ENCODE measurements at places on chromosomes 7 and 10. TPM values are rescaled to one million over a fixed set of nuclear protein-coding genes. Genes with fewer than 3 reads are reported as not detected.

DNA sequence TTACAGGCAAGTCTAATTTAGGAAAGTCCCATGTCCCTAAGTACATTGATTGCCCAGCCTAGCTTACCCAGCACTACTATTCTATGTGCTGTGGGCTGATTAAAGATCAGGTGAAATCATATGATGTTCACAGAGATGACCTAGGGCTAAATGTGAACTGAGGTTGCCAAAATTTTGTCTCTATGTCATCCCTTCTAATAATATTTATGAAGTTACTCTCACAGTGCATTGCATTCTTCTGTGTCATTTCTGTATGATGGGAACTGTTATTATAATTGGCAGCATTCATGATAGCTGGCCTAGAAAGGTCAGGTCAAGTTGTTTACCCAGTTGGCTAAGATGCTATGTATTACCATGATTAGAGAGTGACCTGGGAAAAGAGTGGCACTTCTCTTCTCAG, 2.8 kb upstream of the PDK4 start:
- no peak for DNase-seq

DNA sequence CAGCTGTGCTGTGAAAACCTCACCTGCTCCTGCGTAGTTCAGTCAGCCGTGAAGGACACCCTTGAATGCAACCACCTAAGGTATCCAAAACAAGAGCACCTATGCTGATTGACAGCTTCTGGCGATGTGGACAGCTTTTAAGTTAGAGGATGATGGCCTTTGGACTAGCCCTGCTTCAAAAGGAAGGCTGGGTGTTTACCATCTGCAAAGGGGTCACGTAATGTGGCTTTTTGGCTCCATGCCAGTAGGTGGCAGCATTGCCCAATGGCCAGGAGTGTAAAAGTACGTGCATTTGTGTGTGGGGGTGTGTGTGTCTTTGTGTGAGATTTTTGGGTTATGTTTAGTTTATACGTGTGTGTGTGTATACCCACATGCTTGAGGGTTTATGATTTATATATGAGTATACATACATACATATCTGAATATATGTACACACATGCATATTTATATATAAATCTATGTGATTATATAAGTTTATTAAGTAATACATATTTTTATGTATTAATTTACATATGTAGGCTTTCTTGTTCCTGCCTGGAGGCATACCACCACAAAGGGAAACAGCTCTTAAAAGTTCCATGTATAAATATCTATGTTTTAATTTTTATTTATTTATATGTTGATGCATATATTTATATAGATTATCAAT, 236.3 kb upstream of the ANKRD30A start:
- DNase-seq: peak; percentile 36

DNA sequence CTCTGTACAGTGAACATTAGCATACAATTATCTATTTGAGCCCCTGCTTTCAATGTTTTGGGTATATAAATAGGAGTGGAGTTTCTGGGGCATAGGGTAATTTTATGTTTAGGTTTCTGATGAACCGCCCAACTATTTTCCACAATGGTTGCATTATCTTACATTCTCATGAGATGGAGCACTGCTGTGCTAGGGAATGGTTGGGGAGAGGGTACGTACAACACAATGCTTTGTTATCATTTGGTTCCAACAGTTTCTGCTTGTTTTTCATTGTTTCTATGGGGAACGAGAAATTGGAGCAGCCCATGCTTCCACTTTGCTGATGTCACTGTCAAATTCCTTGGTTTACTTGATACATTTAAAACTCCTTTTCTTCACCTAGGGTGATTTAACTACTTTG, 1115.3 kb downstream of the REEP3 start:
- no peak for DNase-seq

GRCh38 chr7:155190688-155191087, 107.0 kb upstream of the INSIG1 start:
- peak; percentile 94 for DNase-seq

GRCh38 chr10:1673568-1674345, 63.6 kb downstream of the ADARB2 start:
- DNase-seq: no peak

- DNase-seq: no peak
These were observed 68.0 kb upstream of the INSIG1 start for GRCh38 chr7:155229548-155230168.

DNA sequence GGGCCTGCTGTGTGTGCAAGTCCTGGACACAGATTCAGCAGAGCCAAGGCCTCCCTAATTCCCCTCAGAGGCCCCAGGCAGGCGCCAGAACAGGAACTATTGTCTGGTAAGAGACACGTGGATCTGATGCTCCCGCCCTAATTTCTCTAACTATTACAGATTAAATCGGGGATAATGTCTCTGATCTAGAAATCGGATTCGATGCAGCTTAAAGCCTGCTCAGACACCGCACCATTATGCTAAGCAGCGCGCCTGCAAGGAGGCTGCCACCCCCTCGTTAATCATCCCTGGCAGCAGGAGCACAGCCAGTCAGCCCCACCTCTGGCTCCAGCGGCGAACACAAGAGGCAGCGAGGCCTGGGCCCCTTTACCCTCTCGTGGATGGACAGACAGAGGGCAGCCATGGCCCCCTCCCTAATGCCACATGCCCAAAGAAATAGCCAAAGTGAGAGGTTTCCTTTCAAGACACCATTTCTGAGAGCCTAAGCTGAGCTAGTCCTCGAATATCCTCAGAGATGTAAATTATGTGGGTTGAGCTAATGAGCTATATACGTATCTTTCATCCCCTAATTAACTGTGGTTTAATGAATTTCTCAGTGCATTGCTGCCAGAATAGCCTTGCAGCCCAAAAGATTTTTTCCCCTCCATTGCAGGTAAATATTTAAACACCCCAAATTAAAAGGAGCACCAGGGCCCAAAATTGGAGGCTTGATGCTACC, 122.1 kb downstream of the GRID1 start:
- peak; percentile 86 for DNase-seq

- DNase-seq: no peak
These were observed 103.9 kb downstream of the IDE start for GRCh38 chr10:92470026-92470425.

GRCh38 chr10:71846816-71847215, 4.2 kb downstream of the PSAP start:
- DNase-seq: no peak

DNA sequence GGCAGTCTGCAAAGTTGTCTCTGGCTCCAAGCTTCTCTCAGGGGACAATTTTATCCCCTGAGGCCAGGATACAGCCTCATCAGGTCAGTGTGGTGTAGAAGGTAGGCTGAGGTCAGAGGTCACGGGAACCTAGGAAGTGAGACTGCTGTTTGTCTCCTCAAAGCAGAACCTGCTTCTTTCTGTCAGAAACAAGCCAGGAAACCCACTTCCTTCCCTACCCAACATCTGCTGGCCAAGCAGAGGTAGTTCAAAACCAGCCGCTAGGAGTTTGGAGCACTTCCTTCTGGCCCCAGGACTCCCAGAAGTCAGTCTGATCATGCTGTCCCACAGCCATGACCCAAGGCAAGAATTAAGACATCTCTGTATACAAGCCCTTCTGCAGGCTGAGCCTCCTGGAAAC, 12.2 kb downstream of the CLRN3 start:
- no peak for DNase-seq

GRCh38 chr7:139482662-139483466, 609 bp downstream of the KLRG2 start:
- peak; percentile 89 for DNase-seq

DNA sequence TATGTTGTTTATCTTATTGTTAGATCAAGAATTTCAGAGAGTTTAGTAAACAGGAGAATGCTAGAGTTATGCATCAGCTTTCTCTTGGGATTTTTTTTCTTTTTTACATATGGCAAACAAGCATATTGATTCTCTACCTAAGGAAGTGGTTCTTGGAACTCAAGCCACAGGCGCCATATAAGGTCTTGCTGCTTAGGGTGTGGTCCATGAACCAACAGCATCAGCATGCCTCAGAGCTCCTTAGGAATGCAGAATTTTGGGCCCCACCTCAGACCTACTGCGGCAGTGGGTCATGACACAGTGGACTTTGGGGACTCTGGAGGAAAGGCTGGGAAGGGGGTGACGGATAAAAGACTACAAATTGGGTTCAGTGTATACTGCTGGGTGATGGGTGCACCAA, 230.8 kb downstream of the SKAP2 start:
- no peak for DNase-seq

DNA sequence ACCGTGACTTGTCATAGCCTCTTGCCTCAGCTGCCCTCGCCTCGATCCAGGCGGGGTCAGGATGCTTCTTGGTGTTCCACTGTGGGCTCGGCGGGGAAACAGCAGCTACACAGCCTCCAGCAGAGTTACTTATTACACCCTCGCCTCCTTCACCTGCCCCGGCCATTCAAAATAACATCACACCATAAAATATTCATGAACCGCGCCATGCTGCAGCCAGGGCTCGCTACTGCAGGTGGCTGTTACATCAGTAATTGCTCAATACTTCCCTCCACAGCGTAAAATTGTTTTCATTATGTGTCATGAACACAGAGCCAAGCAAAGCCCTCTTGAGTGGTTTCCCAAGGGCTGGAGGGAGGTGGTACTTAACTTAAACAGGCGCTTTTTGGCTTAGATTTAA, 241.5 kb upstream of the SP8 start:
- DNase-seq: no peak

Gene RASA4B
- polyA plus RNA-seq: 15.5 TPM

Gene PPP1R3C
- polyA plus RNA-seq: 11.5 TPM

Gene TMEM178B
- polyA plus RNA-seq: 0.20 TPM

Gene AKR1C2
- polyA plus RNA-seq: not detected

Gene C10orf53
- not detected for polyA plus RNA-seq

Gene SPDYE11
- not detected for polyA plus RNA-seq

Gene PRSS37
- polyA plus RNA-seq: not detected

Gene CFAP46
- 4.9 TPM for polyA plus RNA-seq

Data from SK-N-SH (cell line).